ENCODE measurements at places on chromosomes 5 and 9.

- no peak for DNase-seq
These were observed 1.5 kb downstream of the CCNO start for GRCh38 chr5:55231919-55232270.

GRCh38 chr5:5932824-5933223 lies 445.5 kb downstream of the MED10 start:
- DNase-seq = no peak

GRCh38 chr5:124580925-124581737 lies 165.3 kb downstream of the ZNF608 start:
- DNase-seq = no peak

DNA sequence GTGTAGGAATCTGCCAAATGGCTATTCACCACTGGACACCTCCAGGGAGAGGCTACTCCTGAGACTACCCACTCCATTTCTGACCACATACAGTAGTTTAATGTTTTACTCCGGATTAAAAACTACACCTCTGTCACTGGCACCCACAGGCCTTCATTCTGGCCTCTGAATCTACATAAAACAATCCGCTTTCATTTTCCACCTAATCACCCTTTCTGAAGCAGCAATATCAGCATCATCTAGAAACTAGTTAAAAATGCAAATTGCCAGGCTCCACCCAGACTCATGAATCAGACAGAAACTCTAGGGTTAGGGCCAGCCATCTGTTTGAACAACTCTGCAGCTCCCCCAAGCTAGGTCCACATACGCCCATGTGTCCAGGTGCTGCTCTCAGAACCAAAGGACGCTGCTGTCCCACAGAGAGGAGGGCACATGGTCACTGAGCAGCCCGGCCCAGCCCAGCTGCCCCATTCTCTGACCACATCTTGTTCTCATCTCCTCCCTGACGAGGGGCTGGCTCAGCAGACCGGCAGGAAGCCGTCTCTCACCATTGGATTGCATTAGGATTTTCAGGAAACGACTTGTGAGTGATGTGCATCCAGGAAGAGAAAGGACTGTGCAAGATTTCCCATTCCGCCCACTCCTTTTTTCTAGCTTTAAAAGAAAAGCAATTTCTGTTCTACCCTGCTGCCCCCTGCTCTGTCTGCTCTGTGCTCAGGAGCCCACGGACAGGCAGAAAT lies 34.7 kb downstream of the ADAM19 start:
- peak; percentile 75 for DNase-seq

GRCh38 chr9:20783057-20784038 lies 99.3 kb downstream of the FOCAD start:
- no peak for DNase-seq

- no peak for DNase-seq
These were observed 99.8 kb downstream of the TAF11L14 start for GRCh38 chr5:17734011-17734410.

DNA sequence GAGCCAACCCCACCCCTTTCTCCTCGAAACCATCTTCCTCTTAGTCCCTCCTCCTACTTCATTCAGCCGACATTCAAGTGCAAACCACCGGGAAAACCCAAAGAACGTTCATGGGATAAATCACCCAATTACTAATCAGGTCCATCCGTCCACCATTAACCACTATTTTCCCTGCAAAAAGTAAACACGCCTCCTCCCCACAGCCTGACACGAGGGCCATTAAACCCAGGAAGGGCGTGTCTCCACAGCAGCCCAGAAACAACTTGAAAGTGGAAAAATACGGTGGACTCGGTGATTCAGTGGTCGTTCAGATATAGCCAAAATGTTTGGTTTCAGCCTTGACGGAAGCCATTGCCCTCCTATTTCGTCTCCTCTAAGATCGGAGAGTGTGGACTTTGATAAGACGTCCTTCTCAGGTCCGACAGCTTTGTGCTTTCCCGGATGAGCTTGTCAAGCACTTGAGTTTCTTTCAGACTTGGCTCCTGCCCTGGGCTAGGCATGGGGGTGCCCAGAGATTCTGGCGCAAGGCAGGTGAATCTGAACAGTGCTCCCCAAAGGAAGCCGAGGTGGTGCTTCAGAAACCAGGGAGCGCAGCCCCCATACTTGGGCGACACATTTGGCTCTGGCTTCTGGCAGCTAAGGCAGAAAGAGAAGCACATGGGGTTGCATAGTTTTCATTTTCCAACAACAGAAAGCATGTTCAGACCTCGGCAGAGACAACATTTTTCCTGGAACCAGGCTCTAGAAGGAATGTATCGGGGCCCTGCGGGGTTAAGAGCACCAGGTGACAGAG lies 56.6 kb downstream of the SMIM23 start:
- no peak for DNase-seq

DNA sequence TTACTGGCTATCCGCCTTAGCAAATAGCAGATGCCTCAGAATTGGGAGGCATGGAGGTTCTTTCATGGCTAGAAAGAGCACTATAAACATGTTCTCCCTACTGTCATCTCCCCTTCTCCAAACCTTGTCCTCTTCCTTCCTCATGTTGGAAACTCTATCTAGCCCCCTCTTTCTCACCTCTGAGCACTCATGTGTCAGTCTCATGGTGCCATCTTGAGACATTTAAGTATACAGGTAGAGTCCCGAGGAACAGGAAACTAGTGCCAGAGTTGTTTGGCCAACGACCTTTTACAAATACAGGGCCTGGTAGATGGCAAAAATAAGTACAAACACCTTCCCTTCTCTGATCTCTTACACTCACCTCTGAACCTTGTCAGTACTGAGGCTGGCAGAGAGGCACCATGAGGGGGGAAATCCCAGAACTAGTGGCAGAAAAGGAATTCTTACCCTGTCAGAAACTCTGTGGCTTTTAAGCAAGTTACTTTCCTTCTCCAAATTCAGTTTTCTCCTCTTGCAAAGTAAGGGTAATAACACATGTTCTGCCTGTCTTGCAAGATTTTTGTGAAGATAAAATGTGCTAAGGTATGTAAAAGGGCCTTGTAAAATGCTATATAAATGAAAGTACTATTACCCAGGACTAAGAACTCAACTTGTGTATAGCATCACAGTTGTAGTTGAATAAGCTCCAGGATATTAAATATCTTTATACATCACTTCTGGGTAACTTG lies 94.1 kb upstream of the SNX2 start:
- no peak for DNase-seq

DNA sequence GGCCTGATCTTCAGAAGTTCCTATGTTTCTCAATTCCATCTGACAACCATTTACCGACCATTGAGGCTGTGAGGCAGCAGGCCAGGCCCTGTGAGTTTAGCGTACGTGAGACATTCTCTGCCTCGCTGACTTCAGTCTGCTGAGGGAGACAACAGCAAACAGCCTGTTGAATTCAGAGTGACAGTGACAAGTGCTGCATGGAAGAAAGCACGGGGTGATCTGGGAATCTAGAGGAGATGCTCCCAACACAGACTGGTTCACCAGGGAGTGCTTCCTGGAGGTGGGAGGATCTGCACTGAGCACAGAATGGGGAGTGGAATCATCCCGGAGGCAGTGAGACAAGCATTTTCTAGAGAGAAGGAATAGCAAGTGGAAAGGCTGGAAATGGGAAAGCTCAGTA lies 10.0 kb upstream of the DDX41 start:
- DNase-seq = no peak

- no peak for DNase-seq
These were observed 26.4 kb upstream of the ELL2 start for GRCh38 chr5:95988094-95988493.

DNA sequence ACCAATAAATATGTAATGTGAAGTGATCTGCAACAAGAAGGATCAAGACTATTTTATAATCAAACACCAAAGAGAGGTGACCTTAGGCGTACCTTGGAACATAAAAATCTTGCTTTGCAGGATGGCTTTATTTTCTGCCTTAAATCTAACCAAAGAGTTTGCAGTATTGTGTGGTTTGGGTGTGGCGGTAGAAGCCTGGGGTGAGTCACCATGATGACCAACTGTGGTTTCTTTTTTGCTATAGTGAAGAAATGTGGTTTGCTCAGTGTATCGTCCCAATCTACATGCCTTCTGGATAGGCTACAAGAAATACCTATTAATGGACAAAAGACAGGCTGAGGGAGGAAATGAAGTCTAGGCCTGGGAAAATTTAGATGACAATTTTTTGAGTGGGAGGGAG lies 5.1 kb upstream of the CAST start:
- no peak for DNase-seq

GRCh38 chr9:95058121-95058785 lies 259.3 kb downstream of the FANCC start:
- no peak for DNase-seq

- no peak for DNase-seq
These were observed 4.3 kb downstream of the FYB1 start for GRCh38 chr5:39214912-39215709.

DNA sequence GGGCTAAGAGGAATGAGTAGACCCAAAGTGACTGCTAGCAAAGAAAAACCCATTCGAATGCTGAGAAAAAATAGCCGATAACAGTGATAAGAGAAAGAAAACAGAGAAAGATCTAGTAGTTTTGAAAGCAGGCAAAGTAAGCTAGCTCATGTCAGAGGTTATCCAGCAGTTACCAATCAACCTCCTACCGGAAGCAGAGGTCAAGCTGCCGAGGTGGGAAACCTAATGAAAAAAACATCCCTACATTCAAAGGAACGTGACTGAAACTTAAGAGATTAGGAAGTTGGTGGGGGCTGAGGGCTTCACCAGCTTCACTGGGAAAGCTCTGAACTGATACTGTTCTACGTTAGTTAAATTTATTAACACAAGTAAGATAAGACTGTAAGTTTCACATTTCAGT lies 32.6 kb downstream of the SSBP2 start:
- no peak for DNase-seq

GRCh38 chr5:1312206-1312605 lies 17.3 kb upstream of the TERT start:
- no peak for DNase-seq

DNA sequence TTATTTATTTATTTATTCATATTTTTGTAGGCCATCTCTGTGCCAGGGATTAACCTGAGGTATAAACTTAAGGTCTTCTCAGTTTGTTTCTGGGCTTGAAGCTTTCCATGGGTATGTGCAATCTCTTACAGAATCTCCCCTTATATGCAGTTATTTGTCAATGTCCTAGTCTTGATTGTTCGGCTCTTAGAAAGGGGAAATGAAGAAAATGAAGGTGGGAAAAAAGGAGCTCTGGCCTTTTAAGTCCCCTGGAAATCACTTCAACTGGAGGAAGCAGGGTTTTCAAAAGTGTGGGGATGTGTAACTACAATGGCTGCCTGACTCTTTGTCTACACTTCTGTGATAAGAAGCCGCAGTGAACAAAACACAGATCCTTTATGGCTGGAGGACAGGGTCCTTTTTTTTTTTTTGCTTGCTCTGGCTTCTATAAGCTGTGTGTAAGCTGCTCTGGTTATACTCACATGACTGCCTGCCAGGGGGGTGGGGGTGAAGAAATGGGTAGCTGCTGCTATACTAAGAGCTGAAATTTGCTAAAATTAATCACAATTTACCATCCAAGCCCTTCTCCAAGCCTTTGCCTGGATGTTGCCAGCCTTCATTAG lies 33.7 kb downstream of the CENPP start:
- DNase-seq = no peak

DNA sequence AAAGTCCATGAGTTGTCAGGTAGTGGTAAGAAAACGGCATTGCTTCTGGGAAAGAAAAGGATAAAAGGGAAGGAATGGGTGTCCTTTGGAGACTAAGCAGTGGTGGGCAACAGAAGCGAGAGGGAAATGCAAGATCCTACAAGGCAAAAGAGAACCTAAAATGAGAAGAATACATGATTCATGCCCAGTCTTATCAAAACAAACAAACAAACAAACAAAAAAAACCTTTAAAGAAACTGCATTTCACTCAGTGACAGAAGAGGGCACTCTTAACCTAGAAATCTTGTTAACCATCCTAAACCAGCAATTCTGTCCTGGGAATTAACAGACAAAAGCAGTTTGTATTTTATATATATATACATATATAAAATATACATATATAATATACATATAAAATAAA lies 88.5 kb downstream of the SUSD1 start:
- DNase-seq = no peak

- DNase-seq = no peak
These were observed 143.4 kb downstream of the MYO10 start for GRCh38 chr5:16792598-16793275.

DNA sequence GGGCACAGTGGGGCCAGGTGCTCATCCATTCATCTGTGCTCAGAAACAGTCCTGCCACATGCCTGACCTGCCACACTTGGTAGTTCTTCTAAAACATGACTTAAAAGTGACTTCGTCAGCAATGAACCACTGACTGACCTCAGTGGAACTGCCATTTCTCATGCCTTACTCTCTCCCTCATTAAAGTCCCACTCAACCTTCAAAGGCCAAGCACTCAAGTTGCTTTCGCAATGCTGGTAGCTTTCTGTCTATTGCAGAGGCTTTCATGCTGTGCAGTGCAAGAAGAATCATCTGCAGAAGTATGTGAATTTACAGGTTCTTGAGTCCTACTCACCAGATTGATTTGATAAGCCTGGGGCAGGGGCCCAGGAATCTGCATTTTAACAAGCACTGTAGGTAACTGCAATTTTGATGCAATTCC lies 23.9 kb downstream of the B4GALT1 start:
- DNase-seq = no peak

Data from Right ventricle myocardium inferior (tissue), 1 donor.